ENCODE measurements at places on chromosomes 11 and 22.
A peak's percentile ranks its signal among the peaks of the same experiment; 100 is the strongest.

GRCh38 chr22:31929167-31929930 lies 15.0 kb upstream of the YWHAH start:
- no peak for DNase-seq

- no peak for DNase-seq
Measured at GRCh38 chr22:27993774-27994350, 74.8 kb upstream of the PITPNB start.

DNA sequence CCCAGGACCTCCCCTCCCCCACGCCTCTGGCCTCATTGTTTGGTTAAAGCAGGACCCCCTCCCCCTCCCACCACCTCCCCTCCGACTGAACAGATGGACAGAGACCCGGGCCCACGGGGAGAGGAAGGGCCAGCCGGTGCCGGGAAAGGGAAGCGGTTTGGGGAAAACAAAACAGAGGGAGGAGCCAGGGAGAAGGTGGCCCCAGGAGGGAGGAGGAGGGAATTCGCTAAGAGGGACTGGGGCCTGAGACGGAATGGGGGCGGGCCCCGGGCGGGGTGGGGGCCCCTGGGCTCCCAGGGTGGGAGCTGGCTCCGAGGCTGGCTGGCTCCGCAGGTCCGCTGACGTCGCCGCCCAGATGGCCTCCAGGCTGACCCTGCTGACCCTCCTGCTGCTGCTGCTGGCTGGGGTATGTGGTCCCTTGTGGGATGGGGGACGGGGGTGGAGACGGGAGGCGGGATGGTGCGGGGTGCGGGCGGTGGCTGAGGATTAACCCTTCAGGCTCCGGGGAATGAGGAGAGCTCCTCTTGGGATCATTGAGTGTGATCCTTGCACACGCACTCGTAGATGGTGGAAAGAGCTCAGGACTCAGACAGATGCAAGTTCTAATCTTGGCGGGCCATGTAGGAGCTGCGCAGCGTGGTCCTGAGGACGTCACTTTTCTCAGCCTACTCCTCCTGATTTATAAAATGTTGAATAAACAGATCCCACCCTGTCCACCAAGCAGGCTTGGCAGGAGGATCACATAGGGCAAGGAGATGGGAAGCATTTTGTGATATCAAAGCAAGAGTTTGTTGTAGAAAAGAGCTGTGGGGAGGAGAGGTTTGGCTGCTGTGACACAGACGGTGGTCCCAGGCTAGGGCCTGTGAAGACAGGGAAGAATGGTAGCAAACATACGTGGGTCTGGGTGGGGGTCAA lies 688 bp downstream of the SERPING1 start:
- peak; percentile 1 for DNase-seq

DNA sequence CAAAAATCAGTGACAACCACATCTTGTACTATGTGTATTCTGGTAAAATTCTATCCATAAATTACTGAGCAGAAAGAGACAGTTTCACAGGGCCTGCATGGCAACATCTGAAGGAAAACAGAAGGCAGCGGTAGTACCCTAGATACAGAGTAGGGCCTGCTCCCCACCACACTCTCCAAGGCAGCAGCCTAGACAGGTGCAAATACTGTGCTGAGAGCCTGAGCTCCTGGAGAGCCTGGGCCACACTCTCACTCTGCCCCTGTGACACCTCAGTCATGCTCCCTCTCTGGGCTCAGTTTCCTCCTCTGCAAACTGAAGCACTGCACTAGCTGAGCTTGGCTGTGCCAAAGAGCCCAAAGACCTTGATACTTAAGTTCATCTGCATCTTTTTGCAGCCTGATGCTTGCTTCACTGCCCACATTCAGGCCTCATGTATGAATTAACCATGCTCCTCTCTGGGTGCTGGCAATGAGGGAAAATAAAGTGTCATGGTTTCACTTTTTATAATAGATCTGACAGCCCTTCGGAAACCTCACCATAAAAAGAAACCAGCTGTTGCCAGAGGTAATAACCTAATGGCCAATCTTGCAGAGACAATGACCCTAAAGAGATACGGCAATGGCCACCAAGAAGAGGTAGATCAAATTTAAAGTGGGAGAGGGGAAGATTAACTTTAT lies 104.7 kb downstream of the PLEKHA7 start:
- DNase-seq: no peak

DNA sequence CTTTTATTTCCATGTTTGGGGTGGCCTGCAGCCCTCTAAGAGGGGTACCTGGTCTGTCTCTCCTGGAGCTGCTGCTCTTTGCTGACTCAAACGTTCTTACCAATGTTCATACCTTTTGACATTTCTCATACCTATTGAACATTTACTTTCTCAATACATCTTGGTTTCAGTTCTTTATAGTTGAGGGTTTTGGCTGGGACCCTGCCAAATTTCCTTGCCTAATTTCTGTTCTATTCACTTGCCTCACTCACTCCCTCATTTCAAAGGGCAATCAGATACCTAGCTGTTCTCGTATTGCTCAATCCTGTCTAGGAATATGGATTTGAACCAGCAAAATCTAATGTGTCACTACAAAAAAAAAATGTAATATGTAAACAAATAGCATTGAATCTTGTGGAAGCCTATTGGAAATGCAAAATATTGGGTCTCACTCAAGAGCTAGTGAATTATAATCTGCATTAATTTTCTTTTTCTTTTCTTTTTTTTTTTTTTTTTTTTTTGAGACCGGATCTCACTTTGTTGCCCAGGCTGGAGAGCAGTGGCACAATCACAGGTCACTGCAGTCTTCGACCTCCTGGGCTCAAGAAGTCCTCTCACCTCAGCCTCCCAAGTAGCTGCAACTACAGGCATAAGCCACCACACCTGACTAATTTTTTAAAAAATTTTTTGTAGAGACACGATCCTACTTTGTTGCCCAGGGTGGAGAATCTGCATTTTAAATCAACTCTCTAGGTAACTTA lies 7.5 kb downstream of the OR6M1 start:
- DNase-seq: no peak

- no peak for DNase-seq
Measured at GRCh38 chr22:33920197-33920540, at the start of gene LARGE1. Gene LARGE1, minus strand, starts transcription at chr22:33920476.

DNA sequence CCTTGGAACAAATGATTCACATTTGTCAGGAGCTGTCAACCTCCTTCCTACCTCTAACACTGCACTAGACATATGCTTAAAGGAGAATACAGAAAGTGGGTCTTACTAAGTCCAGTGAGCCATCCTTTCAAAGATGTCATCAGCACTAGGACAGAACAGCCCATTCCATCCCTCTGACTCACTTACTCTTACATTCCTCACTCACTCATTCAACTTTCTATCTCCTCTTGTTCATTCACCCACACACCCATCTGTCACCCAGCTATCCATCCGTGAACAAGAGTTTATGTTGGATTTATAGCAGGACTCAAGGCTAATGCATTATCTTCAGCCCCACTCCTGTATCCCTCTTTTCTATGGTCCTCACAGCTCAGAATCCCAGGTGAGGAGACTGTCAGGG lies 9.1 kb downstream of the INSC start:
- DNase-seq: no peak

DNA sequence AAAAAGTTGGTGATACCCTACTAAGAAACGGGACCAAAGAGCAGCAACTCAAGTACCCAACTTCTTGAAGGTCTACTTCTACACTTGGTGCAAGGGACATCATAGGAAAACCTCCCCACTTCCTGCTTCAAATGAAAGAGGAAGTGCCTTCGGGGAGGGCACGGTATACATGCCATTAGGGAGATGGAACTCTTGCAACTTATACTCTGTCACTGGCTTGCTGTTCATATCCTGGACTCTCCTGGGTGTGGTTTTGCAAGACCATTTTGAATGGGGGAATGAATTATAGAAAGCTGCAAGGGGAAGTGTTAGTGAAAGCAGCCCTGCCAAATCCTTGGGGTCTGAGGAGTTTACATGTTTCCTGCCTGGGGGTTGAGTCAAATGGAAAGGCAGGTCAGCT lies 41.9 kb downstream of the CSNK2A3 start:
- DNase-seq: no peak

GRCh38 chr11:24588081-24588480 lies 91.2 kb downstream of the LUZP2 start:
- DNase-seq: no peak

DNA sequence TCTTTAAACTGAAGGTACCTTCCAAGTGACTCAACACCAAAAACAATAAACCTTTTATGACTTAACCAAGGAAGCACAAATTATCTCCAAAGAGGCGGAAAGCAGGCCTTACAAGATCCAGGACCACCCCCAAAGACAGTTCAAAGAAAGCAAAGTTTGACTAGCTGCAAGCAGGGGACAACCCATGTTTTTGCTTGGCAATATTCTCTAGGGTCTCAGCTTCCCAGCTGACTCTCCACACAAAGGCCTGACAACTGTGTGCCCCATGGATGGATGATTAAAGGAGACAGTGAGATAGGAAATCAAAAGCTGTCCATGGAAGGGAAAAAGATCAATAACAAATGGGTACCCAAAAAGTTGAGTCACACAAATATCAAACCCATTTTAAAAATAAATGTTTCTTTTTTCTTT lies 232.2 kb downstream of the DDX10 start:
- DNase-seq: no peak

GRCh38 chr11:26963764-26964163 lies 30.1 kb upstream of the FIBIN start:
- DNase-seq: no peak

All from stimulated activated CD4-positive, alpha-beta T cell treated with anti-CD3 and anti-CD28 coated beads, Interleukin-4, amount 100 ng/mL, for 4 hours (primary cell).